Right hindlimb (tissue), 1 donor: ENCODE measurements at places on chromosomes 4 and X.

DNA sequence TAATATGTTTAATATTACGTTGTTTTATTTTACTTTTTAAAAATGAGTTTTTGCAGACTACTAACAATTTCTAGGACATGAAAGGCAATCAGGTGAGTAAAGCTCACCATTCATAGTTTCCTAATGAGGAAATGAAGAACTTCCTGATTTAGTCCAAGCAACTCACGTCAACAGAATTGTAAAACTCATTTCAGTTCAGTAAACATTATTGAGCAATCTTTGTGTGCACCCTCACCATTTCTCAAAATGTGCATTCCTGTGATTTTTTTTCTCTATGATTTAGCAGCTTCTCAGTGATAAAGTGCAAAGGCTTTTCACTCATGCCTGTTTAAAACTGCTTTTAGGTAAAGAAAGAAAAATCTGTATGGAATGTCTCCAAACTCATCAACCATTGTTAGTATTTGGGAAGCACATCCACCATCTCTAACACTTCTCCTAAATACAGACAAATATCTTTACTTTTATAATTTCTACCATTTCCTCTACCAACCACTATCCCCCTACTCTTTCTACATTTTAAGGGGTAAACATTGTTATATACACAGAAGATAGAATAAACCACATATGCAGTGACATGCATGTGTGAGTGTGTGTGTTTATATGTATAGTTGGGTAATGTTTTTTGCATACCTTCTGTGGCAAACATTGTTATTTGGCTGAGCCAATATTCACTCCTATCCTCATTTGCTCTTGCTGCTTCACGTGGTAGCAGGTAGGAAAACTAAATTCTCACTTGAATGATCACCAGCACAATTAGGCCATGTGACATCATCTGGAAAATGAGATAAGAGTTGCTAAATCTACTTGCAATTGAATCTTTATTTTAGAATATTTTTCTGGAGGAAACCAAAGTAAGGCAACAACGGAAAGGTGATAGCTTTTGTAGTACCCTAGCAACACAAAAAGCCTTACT, 54.7 kb upstream of the PRDM8 start:
- DNase-seq = no peak

GRCh38 chrX:120310861-120311726, at the start of gene TMEM255A:
Gene TMEM255A, minus strand, starts transcription at chrX:120311461. Its CDS starts 152 bp downstream, at chrX:120311309.
- DNase-seq = no peak

DNA sequence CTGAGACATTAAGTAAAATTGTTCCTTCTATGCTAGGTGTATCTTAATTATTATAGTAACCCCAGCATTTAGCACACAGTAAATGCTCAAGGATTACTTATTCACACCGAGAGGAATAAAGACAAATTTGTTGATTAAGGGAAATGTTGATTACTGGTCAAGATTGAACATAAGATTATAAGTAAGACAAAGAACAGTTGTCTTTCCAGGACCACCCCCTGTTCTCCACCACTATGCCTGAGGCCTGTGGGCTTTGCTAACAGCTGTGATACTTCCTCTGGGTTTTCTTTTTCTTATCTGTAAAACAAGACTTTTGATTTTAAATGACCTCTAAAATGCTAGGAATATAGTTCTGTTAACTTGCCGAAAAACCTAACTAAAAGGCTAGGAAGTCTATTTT, 128.0 kb downstream of the DCLK2 start:
- DNase-seq = no peak

GRCh38 chr4:47704693-47705325, 133.1 kb downstream of the CORIN start:
- peak; percentile 43 for DNase-seq

DNA sequence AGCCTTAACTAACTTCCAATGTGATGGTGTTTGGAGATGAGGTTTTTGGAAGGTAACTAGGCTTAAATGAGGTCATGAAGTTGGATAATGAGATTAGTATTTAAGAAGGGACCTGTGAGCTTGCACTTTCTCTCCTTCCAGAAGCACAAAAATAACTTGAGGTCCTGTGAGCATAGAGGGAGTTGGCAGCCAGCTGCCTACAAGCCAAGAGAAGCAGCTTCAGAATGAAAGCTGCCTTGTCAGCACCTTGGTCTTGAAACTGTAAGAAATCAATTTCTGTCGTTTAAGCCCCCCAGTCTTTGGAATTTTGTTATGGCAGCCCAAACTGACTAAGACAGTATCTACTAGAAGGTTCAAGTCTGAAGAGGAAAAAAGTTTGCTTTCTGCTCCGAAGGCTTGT, 280.2 kb upstream of the GALNTL6 start:
- no peak for DNase-seq

- no peak for DNase-seq
Observed at GRCh38 chr4:26634237-26634636, 50.4 kb downstream of the TBC1D19 start.

GRCh38 chrX:132270699-132271098, 51.5 kb upstream of the RAP2C start:
- DNase-seq = peak; percentile 78
